ENCODE measurements at places on chromosomes 1 and 21.

GRCh38 chr1:214029796-214030195 is 42.0 kb downstream of the PROX1 start:
- DNase-seq = no peak

GRCh38 chr1:61109158-61109557 is 26.8 kb downstream of the NFIA start:
- no peak for DNase-seq

DNA sequence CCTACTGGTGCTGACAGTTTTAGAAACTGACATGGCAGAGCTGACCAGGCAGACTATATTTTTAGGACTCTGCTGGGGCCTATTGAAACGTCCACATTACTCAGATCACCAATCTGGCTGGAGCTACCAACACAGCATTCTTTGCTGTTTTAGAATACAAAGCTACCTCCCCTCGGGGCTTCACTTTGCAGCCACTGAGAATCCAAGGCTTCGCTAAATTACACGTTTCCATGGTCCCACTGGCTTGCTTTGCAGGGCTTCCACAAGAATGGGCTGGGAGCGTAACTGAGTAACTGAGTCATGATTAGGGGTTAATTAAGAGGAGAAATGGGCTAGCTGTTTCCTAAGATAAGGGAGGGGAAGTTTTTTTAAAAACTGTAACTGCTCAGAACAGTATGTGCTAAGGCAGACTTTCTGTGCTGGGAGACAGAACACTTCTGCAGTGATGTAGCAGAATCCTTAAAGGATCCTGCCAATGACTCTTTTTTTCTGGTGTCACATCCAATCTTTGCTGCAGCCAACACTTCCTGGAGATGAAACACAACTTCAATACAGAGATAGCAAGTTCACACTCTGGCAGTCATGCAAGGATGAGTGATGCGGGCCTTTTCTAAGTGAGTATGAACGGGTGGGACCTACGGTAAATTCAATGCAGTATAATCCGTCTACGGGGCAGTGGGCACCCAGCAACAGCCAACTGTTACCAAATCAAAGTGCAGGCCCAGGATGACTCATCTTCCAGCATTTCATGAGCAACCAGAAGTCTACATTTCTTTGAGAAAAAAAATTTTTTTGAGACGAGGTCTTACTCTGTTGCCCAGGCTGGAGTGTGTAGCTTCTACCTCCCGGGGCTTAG is 21.5 kb downstream of the NDUFS5 start:
- DNase-seq = no peak

GRCh38 chr1:36737038-36737555 is 254.4 kb upstream of the CSF3R start:
- no peak for DNase-seq

GRCh38 chr1:1273512-1274298 is at the start of gene UBE2J2:
Gene UBE2J2, minus strand, starts transcription at chr1:1273854. Its CDS starts 5,862 bp downstream, at chr1:1267992.
- peak; percentile 93 for DNase-seq

DNA sequence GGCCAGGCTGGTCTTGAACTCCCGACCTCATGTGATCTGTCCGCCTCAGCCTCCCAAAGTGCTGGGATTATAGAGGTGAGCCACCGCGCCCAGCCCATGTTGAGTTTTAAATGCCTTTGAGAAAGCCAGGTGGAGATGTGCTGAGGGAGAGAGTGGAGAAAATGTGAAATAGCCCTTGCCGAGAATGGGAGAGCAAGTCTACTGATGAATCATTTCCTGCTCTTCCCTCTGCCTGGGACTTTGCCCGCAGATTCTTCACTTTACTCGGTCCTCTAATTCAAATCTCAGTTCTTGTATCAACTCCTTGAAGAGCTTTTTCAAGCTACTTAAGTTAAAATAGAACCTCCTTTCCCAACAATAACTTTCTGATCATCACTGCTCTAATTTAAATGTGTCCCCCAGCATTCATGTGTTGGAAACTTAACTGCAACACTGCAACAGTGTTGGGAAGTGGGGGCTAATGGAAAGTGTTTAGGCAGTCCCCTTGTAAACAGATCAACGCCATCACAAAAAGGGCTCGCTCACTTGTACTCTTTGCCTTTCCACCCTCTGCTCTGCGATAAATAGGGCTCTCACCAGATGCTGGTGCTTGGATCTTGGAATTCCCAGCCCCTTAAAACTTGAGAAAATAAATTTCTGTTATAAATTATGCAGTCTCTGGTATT is 27.8 kb downstream of the OSBPL9 start:
- no peak for DNase-seq

GRCh38 chr1:235275836-235276235 is 52.1 kb downstream of the ARID4B start:
- no peak for DNase-seq

DNA sequence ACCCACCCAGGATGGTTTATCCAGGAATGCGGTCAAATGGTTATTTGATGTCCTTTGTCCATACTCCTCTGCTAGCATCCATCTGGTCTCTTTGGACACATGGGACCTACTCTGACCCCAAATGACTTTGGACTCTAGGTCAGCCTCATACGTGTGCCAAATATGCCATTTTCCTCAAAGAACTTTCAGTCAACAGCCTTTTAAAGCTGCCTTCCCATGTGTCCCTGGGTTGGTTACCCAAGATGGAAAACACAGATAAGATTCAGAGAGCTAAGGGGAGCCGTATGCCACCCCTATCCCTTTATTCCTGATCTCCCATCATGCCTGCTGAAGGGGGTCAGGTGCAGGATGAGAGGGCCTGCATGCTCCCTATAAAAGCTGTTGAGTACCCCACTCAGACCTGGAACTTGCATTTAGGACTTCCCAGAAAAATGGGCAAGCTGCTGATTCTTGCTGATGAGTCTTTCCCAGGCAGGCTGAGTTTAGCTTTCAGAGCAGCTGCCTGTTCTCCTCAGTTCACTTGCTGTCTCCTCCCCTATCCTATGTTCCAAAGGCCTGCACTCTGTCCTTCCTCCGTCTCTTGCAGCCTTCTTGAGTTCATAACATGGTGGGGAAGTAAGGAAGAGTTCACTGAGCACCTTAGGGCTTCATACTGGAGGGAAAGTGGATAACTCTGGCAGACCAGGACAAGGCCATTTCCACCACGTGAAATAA is 19.8 kb downstream of the CHI3L2 start:
- DNase-seq = no peak

DNA sequence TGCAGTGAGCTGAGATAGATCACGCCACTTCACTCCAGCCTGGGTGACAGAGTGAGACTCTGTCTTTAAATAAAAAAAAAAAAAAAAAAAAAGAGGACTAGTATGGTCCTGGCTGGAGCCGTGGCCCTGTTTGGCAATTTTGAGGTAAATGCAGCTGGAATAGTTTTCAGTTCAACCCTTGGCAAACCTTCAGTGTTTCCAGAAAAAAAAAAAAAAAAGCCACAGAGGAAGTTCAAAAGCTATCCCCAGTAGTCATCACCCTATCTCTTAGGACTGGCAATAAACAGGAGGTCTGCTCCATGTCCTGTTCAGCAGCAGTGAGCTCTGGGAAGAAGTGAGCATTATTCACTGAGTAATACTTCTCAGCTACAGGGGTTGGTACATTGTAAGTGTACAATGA is 56.8 kb upstream of the ERRFI1 start:
- no peak for DNase-seq

- peak; percentile 53 for DNase-seq
Observed at GRCh38 chr1:32393832-32394140, 455 bp downstream of the BSDC1 start.

DNA sequence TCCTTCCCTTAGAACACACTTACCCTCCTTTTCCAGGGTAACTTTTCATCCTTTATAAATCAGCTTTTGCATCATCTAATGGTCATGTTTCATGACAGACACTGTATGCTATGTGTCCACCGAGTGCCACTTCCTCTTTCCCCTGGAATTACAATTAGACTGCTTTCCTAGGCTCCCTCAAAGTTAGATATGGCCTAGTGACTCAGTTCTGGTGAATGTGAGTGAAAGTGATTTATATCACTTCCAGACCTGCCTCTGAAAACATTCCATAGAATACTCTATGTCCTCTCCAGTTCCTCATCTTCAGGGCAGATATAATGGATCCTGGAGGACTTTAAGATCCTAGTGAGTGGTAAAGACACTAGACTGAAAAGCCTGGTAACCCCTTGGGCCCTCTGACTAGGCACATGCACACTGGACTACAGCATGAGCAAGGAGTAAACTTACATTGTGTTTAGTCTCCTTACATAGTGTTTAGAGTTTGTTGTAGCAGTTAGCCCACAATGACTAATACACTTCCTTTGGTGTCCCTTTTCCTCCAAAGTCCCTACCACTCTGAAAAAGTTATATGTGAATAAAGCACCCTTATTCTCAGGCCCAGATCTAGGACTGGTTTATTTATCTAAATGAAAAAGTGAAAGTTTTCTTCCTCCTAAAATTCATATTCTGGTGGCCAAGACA is 59.3 kb downstream of the GPR88 start:
- DNase-seq = no peak

- no peak for DNase-seq
Observed at GRCh38 chr1:106620521-106620954, 435.9 kb upstream of the PRMT6 start.

DNA sequence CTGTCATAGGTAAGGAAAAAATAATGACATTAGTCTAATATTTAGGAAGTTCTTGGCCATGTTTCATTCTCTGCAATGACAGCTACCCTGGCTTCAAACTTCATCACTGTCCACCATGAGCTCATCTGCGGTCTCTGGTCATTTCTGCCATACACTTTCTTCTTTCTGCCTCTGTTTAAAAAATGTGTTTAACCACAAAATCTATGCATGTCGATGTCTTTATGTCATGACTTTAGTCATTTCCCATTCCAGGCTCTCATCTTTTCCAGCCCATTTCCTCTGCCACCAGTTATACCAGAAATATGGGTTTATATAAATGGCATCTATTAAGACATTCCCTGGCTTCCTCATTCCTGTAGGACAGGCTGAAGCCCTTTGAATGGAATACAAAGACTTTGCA is 68.5 kb upstream of the DUSP10 start:
- DNase-seq = no peak

- peak; percentile 36 for DNase-seq
Observed at GRCh38 chr1:203871114-203871880, 9.9 kb downstream of the SNRPE start.

Measured in CD4-positive, alpha-beta T cell treated with Interleukin-17A for 1 hour (primary cell).